ENCODE measurements at places on chromosomes 5 and 9. TPM values are rescaled to one million over a fixed set of nuclear protein-coding genes. Genes with fewer than 3 reads are reported as not detected.
A peak's percentile ranks its signal among the peaks of the same experiment; 100 is the strongest.

Gene EGFLAM
- not detected for total RNA-seq

Gene PAX5
- total RNA-seq: 2.4 TPM

Gene TRIP13
- total RNA-seq: 2.2 TPM

Gene CCL27
- total RNA-seq: not detected

Gene ZNF483
- total RNA-seq: 2.2 TPM

Gene RABL6
- 121 TPM for total RNA-seq

Gene PIP5K1B
- 63.0 TPM for total RNA-seq

Gene SWI5
- total RNA-seq: 7.8 TPM

Gene TXNDC8
- total RNA-seq: not detected

Gene DMRT3
- total RNA-seq: not detected

Gene ZDHHC11B
- 18.9 TPM for total RNA-seq

Gene ENTPD2
- 17.1 TPM for total RNA-seq

Gene N4BP3
- total RNA-seq: 2.6 TPM

Gene MED22
- 21.5 TPM for total RNA-seq

GRCh38 chr5:14838396-14839319 is 32.9 kb downstream of the ANKH start:
- no peak for DNase-seq

DNA sequence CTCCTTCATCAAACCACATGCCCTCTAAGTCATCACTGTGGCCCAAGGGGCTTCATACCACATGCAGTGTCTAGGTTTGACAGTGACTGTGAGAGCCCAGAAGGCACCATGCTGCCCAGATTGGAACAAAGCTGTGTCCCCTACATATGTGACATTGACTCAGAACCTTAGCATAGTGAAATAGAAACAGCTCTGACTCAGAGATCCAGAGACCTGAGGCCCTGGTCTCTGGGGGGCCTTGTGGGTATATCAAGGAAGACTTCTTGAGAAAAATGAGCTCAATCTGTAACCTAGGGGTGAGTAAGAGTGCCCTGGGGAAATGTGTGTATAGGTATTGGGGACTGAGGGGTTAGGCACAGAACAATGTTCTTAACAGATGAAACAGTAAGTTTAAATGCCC is 7.1 kb upstream of the ENTREP1 start:
- DNase-seq: no peak

GRCh38 chr5:173917788-173918786 is 29.9 kb downstream of the CPEB4 start:
- peak; percentile 73 for DNase-seq

DNA sequence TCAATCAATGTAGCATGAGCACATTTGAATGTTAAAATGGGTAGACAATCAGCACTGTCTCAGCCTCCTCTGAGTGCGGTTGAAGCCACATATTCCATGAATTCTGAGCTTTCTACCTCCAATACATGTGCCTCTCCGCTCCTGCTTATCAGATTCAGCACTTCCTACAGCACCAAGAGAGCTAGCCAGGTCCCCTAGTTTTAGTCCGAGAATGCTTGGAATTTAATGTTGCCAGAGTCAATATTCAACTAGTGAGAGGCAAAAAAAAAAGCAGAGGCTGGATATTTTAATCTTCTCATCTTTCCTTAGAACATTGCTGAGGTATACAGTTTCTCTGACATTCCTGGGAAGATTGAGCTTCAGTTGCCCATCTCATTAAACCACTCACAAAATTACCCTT is 1979.1 kb upstream of the CDH9 start:
- no peak for DNase-seq

GRCh38 chr5:16754601-16755000 is 137.8 kb upstream of the RETREG1 start:
- DNase-seq: no peak

DNA sequence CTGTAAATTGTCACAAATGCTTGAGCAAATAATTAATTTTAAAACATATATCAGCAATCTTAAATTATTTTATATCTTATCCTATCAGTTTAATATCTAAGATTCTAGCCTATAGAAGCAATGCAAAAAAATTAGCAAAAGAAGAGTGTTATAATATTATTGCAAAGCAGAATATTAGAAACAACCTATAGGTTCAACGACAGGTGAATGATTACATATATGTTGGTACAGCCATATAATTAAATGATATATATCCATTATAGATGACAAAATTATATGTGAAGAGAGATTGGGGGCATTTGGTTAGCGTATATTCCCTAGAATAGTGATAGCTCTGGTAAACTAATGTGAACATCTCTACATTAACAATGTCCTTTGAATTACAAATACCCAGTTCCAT is at the start of gene IFNE:
Gene IFNE (minus strand): TSS at position 101 of the 400 bp plus-strand sequence. CDS start 619 bp downstream, outside the sequence.
- DNase-seq: no peak

DNA sequence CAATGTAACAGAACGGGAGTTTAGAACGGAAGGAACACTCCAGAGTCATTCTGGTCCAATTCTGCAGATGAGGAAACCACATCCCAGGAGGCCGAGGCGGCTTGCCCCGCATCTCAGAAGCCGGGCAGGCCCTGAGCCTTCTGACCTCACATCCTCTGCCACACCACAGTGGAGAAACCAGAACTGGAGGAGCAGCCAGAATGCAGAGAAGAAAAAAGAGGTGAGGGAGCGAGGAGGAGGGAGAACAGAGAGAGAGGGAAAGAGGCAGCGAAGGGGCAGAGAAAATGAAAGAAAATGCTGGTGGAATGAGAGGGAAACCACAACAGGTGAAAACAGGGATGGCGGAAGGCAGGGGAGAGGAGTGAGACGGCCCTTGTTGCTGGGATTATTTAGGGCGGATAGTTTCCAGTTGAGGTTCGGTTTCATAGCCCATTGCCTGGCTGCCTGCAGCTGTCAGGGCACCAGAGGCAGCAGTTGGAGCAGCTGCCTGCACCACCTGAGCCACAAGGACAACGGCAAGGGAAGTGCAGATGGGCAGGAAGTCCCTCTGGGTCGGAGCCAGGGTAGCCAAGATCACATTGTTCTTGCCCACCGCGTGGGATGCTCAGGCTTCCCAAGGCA is at the start of gene HMHB1:
Gene HMHB1 (plus strand): TSS at position 77 of the 621 bp plus-strand sequence.
- DNase-seq: no peak

GRCh38 chr5:112183103-112183711 is 235.9 kb downstream of the EPB41L4A start:
- no peak for DNase-seq

- no peak for DNase-seq
These were observed 13.1 kb downstream of the RPS23 start for GRCh38 chr5:82265047-82265446.

DNA sequence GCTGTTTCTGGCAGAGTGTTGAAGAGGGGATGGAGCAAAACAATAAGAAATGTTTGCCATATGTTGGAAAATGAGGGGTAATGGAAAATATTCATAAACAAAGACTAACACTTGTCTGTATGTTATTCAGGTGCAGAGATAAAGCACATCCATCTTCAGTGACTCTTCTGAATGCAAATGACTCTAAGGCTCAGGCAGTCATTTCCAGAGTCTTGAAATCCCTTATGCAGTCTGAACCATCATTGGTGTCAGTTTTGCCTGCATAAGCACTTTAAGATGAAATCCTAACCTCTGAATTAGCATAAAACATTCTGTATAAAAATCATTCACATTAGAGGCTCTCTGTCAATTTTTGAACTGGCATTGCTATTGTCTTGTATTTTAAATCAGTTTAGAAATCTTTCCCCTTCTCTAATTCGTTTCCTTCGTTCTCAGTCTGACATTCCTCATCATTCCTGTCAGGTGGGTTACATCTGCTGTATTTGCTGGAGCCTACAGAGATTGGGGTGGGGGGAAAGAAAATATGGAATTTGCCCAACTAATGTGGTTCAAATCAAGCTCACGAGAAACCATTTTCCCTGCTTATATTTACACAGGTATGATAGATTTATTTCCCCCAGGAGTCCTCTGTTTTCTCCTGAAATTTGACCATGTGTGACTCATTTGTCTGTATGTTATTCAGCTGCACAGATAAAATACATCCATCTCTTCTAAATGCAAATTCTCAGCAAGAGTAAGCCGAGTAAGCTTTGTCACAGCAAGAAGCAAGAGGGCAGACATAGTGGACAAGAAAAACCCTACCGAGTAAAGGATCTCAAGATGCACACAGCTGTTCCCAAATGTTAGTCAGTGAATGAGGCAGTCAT is 31.6 kb downstream of the ENC1 start:
- no peak for DNase-seq

- DNase-seq: no peak
These were observed 367.5 kb downstream of the DEPDC1B start for GRCh38 chr5:60332244-60333004.
